CD4-positive, alpha-beta T cell (primary cell): ENCODE measurements at places on chromosomes 12 and 14. TPM values are rescaled to one million over a fixed set of nuclear protein-coding genes. Genes with fewer than 3 reads are reported as not detected.
A peak's percentile ranks its signal among the peaks of the same experiment; 100 is the strongest.

Gene ADCY4
- total RNA-seq = 5.9 TPM

DNA sequence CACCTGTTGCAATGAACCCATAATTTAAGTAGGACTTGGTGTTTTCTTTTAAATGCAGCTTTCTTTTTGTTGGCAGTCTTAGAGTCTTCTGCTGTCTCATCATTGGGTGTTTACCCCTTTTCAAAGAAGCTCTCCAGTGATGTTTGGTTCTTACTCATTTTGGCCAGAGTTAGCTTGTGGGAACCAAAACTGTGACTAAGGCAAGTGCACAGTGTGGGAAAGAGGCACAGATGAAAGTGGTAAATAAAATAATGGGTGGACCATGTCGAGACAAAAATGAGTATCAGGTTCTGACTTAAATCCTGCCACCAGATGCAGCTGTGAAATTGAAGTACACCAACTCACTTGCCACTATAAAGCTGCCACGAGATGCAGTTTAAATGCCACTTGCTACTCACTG, 615.4 kb upstream of the MIS18BP1 start:
- no peak for DNase-seq

GRCh38 chr14:82055515-82056115, 522.0 kb upstream of the SEL1L start:
- no peak for DNase-seq

- DNase-seq = no peak
Measured at GRCh38 chr12:109592905-109593272, 19.3 kb downstream of the MVK start.

GRCh38 chr12:128078301-128078971, 188.5 kb upstream of the TMEM132C start:
- no peak for DNase-seq

- DNase-seq = no peak
Measured at GRCh38 chr12:28025821-28026505, 53.4 kb upstream of the PTHLH start.

- no peak for DNase-seq
Measured at GRCh38 chr12:88108021-88108420, 33.9 kb downstream of the CEP290 start.

- peak; percentile 46 for DNase-seq
Measured at GRCh38 chr12:12403264-12404248, 46.7 kb downstream of the BORCS5 start.

Gene ENTPD5
- 5.5 TPM for total RNA-seq

Gene KRT75
- not detected for total RNA-seq

DNA sequence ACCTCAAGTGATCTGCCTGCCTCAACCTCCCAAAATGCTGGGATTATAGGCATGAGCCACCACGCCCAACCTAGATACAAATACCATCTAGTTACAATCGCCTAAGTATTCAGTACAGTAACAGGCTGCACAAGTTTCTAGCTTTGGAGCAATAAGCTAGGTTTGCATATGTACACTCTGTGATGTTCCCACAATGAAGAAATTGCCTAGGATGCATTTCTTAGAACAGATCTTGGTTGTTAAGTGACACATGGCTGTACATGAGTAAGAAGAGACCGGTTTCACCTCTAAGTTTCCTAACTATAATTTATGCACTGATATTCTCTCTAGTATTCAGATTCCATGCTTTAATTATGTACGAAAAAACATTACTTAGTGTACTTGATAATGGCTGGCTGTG, 5.4 kb upstream of the TUBA1C start:
- no peak for DNase-seq

- DNase-seq = no peak
Measured at GRCh38 chr14:88209273-88209672, 113.8 kb downstream of the KCNK10 start.

DNA sequence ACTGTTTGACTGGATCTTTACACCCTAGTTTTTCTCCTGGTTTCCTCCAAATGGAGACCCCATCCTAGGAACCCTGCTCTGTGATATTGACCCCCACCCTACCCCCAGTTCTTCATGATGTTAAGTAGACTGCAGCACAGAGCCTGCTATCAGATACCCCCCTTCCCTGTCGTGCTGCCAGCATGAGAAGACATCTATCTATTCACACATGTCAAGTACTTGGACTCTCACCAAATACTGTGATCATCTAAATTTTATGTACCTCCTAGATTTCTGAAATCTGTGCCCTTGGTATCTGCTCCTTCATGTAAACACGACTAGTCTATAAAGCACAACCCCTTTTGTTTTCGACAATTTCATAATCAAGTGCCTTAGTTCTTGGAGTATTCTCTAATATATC, 38.9 kb downstream of the FERMT2 start:
- DNase-seq = no peak

GRCh38 chr14:103628684-103629502, at the start of gene KLC1:
TSS of gene KLC1 (plus strand) at chr14:103629211. CDS start at chr14:103654565, 25,354 bp downstream.
- DNase-seq = peak; percentile 76

DNA sequence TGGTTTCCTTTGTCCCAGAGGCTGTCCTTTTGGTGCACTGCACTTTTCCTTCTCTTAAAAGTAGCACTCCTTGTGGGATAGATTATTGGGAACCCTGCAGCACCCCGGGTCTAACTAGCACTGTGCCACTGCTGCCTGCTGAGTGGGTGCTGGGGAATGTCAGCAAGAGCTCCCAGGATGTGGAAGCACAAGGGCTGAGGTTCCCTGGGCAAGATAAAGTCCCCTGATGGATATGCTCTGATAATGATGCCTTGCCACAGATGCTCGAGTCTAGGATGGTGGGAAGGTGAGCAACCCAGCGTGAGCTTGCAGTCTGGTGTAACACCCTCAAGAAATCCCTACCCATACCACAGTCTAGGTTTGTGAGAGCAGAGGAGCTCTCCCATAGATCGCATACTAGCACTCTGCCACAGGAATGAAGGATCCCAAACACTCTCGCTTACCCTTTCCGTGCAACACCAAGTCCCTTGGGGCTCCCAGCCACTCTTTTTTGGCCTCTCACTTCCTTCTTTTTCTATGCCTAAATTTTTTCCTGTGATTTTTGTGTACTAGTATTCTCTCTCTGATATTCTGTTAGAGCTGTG, 32.6 kb downstream of the USP15 start:
- no peak for DNase-seq

DNA sequence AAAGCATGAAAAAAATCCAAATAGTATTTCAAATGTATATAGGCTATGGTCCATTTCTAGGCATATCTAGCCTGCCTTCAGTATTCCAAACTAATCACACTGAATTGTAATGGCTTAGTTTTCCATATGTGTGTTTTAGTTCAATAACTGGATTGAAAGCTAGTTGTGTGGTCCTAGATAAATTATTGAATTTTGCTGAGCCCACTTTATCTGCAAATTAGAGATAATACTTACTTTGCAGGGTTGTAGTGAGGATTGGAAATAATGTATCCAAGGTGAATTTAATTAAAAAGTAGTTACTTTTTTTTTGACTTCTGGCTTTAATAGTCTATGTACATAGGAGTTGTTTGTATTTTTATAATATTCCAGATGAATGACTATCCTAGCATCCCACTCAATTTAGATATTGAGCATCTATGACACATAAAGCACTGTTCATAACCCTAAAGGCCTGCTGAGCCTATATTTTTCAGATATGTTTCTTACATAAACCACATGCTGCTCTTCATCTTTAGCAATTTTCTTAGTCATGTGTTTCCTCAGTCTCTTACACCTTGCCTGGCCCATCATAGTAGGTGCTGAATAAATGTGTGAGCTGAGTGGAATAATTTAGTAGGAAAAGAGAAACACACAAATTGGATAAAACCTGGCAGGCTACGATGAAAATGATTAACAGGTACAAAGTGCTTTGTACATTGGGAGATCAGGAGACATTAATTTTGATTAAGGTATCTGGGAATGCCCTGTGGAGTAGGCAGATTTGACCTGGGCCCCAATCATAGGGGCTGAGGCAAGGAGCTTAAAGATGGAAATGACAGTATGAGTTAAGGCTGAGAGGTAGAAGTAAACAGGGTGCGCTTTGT, 1.1 kb upstream of the ATP23 start:
- DNase-seq = no peak

GRCh38 chr14:22296088-22296487, 292.9 kb downstream of the DAD1 start:
- no peak for DNase-seq

GRCh38 chr14:104989236-104989950, 3.8 kb downstream of the CLBA1 start:
- no peak for DNase-seq

DNA sequence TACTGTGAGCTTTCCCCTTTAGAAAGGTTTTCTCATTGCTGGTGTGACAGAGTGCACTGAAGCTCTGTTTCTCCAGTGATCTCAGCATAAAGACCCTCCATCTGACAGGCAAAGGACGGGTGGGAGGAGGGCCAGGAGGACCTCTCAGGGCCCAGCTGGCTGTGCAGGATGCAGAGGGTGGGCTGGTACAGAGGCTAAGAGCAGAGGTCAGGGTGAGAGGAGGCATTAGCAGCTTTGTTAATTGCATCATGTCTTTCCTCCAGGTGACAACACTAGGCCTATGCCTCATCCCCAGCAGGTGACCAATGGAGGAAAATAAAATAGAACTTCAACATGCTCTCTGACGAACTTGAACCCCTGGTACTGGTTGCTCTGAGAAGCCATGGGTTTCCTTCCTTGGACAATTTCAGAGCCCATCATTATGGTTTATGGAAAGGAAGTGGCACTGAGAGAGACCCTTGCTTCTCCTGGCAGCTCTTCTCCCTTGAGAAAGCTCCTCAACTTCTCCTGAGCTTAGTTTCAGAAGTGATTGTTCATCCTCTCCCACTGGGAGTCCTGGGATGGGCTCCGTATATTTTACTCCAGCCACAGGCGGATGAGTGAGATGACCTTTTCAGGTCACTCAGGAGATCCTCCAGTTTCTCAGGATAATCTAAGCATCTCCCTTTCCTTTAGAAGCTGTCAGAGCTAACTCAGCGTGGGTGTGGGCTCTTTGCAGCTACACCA, 45.8 kb upstream of the ATP23 start:
- no peak for DNase-seq

GRCh38 chr12:99711246-99711645, 63.7 kb downstream of the GARIN6 start:
- DNase-seq = no peak

Gene SIX4
- total RNA-seq = not detected

Gene EXOC3L4
- total RNA-seq = not detected

Gene DAAM1
- total RNA-seq = 8.8 TPM

GRCh38 chr14:43116341-43116740, 1390.7 kb downstream of the FSCB start:
- no peak for DNase-seq

Gene GPR135
- 0.81 TPM for total RNA-seq

Gene RBM23
- 87.9 TPM for total RNA-seq

DNA sequence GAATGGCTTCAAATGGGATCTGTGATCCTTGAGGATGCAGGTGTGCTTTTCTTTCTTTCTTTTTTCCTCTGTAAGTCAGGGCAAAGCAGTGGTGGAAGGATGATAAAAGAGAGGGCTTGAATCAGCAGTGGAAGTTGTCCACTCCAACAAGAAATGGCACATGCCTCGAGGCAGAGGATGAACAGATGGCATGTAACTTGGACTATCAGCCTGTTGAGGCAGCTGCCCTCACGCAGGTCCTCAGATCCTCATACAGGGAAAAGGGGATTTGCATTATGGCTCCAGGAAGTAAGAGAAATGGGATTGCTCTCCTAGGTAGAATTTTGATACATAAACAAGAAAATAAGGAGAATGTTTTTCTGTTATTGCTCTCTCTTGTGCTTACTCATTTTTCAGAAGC, 368.0 kb downstream of the FUT8 start:
- DNase-seq = no peak

DNA sequence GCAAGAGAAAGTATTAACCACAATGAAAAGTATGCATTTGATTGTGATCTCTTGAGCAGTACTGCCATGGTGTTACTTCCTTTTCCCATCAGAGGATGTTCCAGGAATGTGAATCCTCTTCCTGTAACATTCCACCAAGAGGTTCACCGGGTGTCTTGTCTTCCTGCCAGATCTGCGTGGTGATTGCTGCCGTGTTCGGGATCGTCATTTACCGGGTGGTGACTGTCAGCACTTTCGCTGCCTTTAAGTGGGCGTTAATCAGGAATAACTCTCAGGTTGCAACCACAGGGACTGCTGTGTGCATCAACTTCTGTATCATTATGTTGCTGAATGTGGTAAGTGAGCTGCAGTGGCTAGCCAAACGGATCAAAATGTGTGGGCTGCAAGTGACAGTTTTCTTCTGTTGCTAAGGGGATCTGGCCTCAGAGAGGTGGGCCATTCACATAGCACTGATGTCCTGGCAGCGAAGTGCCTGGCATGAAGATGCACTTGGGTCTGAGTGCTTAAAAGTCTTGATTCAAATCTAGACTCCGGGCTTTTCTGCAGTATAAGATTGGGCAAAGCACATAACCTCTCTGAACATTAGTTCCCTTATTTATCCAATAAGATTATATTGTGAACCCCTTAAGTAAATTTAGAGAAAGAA, 123.4 kb downstream of the SLC5A8 start:
- no peak for DNase-seq

DNA sequence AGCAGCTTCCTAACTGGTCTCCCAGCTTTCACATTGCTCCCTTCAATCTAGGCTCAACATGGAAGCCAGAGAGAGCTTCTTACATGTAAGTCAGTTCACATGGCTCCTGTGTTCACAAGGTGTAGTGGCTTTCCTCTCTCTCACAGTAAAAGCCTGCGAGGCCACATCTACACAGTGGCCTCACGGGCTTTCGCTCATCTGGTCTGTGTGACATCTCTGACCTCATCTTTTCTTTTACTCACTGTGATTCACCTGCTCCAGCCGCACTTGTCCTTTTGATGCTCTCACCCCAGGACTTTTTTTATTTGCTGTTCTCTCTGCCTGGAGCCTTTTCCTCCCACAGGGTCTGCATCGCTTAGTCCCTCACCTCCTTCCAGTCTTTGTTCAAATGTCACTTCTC, 122.1 kb downstream of the SLC5A8 start:
- no peak for DNase-seq

- DNase-seq = no peak
Measured at GRCh38 chr12:127811988-127812387, 455.0 kb upstream of the TMEM132C start.

GRCh38 chr14:85442996-85443395, 86.9 kb upstream of the FLRT2 start:
- DNase-seq = no peak

Gene CYP46A1
- 0.22 TPM for total RNA-seq

- no peak for DNase-seq
Measured at GRCh38 chr14:34620115-34620514, 9.8 kb downstream of the SNX6 start.

Gene DDIT3
- 145 TPM for total RNA-seq

DNA sequence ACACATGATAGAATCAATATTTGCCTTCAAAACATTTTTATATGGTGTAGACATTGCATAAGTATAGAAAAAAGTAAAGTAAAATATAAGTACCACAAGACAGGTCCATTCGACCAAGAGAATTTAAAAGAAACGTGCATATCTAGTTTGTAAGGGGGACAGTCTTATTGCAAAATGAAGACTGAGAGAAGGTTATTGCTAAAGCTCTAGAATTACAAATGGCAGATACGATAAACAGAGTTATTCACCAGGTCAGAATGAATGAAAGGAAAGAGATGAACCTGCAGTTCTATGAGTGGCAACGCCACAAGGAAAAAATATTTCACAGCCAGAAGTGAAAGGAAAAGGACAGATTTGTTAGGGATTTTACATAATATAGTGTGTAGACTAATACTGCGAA, 224.8 kb downstream of the PTPRO start:
- no peak for DNase-seq

GRCh38 chr14:54440037-54440436, 1.1 kb downstream of the CNIH1 start:
- no peak for DNase-seq

GRCh38 chr12:110537605-110538409, 35.7 kb downstream of the RAD9B start:
- DNase-seq = no peak

Gene KRT85
- total RNA-seq = not detected

Gene ARHGAP9
- total RNA-seq = 370 TPM
